Thoracic aorta (tissue), 2 donors: ENCODE measurements at places on chromosomes 6 and 20. TPM values are rescaled to one million over a fixed set of nuclear protein-coding genes. Genes with fewer than 3 reads are reported as not detected.

GRCh38 chr20:986733-987355, 15.3 kb downstream of the RSPO4 start:
- H3K4me1 ChIP-seq: no peaks in the 10 kb centered on the region
- no peaks in the 10 kb centered on the region for H3K36me3 ChIP-seq
- no peak for DNase-seq
- no peak overlapping the region for H3K27ac ChIP-seq

GRCh38 chr6:74073999-74074398, 378.0 kb downstream of the CD109 start:
- no peaks in the 10 kb centered on the region for H3K36me3 ChIP-seq
- H3K27me3 ChIP-seq: no peaks in the 10 kb centered on the region
- H3K4me1 ChIP-seq: no peaks in the 10 kb centered on the region
- DNase-seq: no peak
- H3K27ac ChIP-seq: no peak overlapping the region
- no peak overlapping the region for H3K4me3 ChIP-seq

Gene LAMA2
- 111 TPM for total RNA-seq

Gene KIF25
- total RNA-seq: not detected

DNA sequence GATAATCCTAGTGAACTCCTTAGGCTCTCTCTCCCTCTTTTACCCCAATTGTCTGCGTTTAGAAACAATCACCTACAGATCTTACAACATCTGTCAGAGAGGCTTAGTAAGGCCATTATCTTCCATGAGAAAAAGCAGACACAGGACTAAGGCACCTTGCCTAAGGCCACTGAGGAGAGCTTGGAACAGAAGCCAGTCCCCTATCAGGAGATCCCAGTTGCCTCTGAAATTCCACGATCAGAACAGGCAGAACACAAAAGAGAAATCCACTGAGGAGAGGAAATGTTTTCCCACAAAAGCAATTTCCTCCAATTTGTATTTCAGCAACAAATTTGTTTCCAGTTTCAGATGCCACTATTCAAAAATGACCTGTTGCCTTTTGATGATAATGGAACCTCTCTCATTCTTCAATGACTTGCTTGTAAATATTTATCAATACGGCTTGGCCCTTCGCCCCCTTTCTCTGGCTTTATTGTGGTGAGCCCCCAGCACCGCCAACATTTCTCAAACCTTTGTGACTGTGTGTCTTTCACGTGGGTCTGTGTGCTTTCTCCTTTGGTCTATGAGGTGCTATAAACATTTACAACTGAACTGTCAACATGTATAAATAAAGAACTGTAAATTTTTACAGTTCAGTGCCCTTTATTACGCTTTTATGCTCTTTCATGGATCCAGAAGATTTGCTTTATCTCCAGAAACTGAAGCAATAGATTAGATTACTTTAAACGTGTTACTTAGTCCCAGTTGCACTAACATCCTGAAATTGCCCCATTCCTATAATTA, 187.8 kb upstream of the PHACTR1 start:
- H3K27me3 ChIP-seq: no peaks in the 10 kb centered on the region
- no peak for DNase-seq
- H3K4me3 ChIP-seq: no peak overlapping the region
- no peaks in the 10 kb centered on the region for H3K4me1 ChIP-seq
- H3K36me3 ChIP-seq: no peaks in the 10 kb centered on the region
- no peak overlapping the region for H3K27ac ChIP-seq
